ENCODE measurements at places on chromosomes 7 and 10. TPM values are rescaled to one million over a fixed set of nuclear protein-coding genes. Genes with fewer than 3 reads are reported as not detected.

GRCh38 chr7:26096136-26096535 lies 55.9 kb upstream of the NFE2L3 start:
- no peaks in the 10 kb centered on the region for H3K36me3 ChIP-seq
- no peak for DNase-seq
- H3K27me3 ChIP-seq: no peaks in the 10 kb centered on the region
- H3K4me1 ChIP-seq: peaks cover 8% of the 10 kb centered on the region
- no peak overlapping the region for H3K4me3 ChIP-seq

- no peaks in the 10 kb centered on the region for H3K4me1 ChIP-seq
- H3K27me3 ChIP-seq: peaks cover 3% of the 10 kb centered on the region
- no peaks in the 10 kb centered on the region for H3K36me3 ChIP-seq
- H3K27ac ChIP-seq: no peak overlapping the region
- no peak overlapping the region for H3K4me3 ChIP-seq
These were observed 270.4 kb downstream of the RELN start for GRCh38 chr7:103719070-103719469.

GRCh38 chr10:110883924-110884323 lies 12.2 kb downstream of the PDCD4 start:
- peaks cover 2% of the 10 kb centered on the region for H3K36me3 ChIP-seq
- no peaks in the 10 kb centered on the region for H3K27me3 ChIP-seq
- H3K27ac ChIP-seq: no peak overlapping the region
- DNase-seq: no peak
- peaks cover 6% of the 10 kb centered on the region for H3K4me1 ChIP-seq
- no peak overlapping the region for H3K4me3 ChIP-seq

DNA sequence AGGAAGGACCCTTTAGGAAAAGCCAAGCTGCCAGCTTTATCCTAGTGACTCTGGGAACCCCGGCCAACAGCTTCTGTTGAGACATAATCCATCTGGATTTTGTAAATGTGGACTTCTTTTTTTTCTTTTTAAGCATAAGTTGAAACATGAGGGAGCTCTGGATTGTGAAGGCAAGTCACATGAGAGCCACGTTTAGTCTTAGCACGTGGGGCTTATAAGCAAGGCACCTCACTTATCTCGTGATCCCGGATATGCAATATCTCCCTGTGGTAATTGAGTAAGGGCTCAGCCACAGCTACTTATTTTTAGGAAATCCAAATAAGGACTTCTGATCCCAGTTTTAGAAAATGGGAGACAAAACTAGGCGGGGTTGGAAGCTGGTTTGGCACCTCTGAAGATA lies 111.2 kb upstream of the PTN start:
- H3K36me3 ChIP-seq: no peaks in the 10 kb centered on the region
- H3K27me3 ChIP-seq: no peaks in the 10 kb centered on the region
- no peak overlapping the region for H3K27ac ChIP-seq
- no peak overlapping the region for H3K4me3 ChIP-seq
- no peaks in the 10 kb centered on the region for H3K4me1 ChIP-seq

- H3K27me3 ChIP-seq: no peaks in the 10 kb centered on the region
- no peaks in the 10 kb centered on the region for H3K36me3 ChIP-seq
- H3K4me1 ChIP-seq: no peaks in the 10 kb centered on the region
- no peak overlapping the region for H3K27ac ChIP-seq
- no peak overlapping the region for H3K4me3 ChIP-seq
These were observed 113.0 kb downstream of the DOCK1 start for GRCh38 chr10:127018298-127018650.

The LMOD2 gene
- not detected for total RNA-seq

The PCLO gene
- total RNA-seq: 0.03 TPM

The PLXDC2 gene
- 0.31 TPM for total RNA-seq

GRCh38 chr10:79387974-79388850 lies 40.9 kb downstream of the PPIF start:
- no peaks in the 10 kb centered on the region for H3K36me3 ChIP-seq
- no peak overlapping the region for H3K4me3 ChIP-seq
- no peak overlapping the region for H3K27ac ChIP-seq
- no peak for DNase-seq
- peaks cover 6% of the 10 kb centered on the region for H3K4me1 ChIP-seq

The C10orf105 gene
- 0.03 TPM for total RNA-seq

DNA sequence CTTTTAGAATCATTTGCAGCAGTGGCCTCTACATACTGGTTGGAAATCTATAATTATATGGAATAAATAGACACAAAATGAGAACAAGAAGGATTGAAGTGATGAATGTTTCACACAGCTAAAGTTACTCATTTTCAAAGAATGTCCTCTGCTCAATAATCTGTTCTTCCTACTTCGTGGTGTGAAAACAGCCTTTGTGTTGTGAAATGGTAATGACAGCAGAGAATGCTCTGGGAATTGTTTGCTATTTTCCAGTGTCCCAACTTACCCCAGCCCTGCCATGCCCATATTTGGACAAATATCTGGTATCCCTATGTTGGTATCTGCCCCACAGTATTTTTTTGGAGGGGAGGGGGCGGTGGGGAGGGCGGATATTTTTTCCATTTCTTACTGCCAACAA lies 130.4 kb downstream of the GLI3 start:
- H3K36me3 ChIP-seq: no peaks in the 10 kb centered on the region
- no peaks in the 10 kb centered on the region for H3K27me3 ChIP-seq
- DNase-seq: no peak
- no peaks in the 10 kb centered on the region for H3K4me1 ChIP-seq
- no peak overlapping the region for H3K27ac ChIP-seq

GRCh38 chr10:48549236-48549635 lies 55.6 kb downstream of the ARHGAP22 start:
- no peaks in the 10 kb centered on the region for H3K27me3 ChIP-seq
- H3K27ac ChIP-seq: no peak overlapping the region

The CPXM2 gene
- 0.67 TPM for total RNA-seq

GRCh38 chr10:4254101-4254994 lies 469.3 kb upstream of the KLF6 start:
- no peaks in the 10 kb centered on the region for H3K4me1 ChIP-seq
- H3K4me3 ChIP-seq: no peak overlapping the region
- DNase-seq: no peak
- no peaks in the 10 kb centered on the region for H3K36me3 ChIP-seq

DNA sequence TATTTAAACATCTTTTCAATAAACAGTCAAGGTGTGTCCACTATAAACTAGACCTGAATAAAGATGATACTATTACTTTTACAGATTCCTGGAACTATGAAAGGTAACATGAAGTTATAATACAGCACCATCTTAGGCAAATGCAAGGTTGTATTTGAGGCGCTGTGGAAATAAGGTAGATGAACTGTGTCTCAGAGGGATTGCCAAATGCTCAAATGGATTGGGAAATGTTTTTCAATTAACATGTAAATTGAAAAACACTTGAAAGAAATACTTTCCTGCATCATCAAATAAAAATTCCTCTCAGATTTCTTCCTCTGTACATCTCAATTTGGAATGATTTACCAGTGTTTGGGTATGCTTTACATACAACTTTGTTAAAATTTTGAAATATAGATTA lies 139.4 kb downstream of the DKK1 start:
- H3K27me3 ChIP-seq: no peaks in the 10 kb centered on the region
- no peaks in the 10 kb centered on the region for H3K36me3 ChIP-seq
- no peak for DNase-seq
- no peaks in the 10 kb centered on the region for H3K4me1 ChIP-seq

The SHOC2 gene
- 50.7 TPM for total RNA-seq

- DNase-seq: no peak
- H3K27ac ChIP-seq: peak overlapping the region; percentile 64
- no peaks in the 10 kb centered on the region for H3K27me3 ChIP-seq
- peaks cover 2% of the 10 kb centered on the region for H3K36me3 ChIP-seq
These were observed 16.8 kb downstream of the MACC1 start for GRCh38 chr7:20200361-20200760.

- H3K36me3 ChIP-seq: no peaks in the 10 kb centered on the region
- no peak overlapping the region for H3K4me3 ChIP-seq
- H3K4me1 ChIP-seq: no peaks in the 10 kb centered on the region
- H3K27ac ChIP-seq: no peak overlapping the region
These were observed 106.2 kb upstream of the AGK start for GRCh38 chr7:141444961-141445360.

The TMEM72 gene
- not detected for total RNA-seq

DNA sequence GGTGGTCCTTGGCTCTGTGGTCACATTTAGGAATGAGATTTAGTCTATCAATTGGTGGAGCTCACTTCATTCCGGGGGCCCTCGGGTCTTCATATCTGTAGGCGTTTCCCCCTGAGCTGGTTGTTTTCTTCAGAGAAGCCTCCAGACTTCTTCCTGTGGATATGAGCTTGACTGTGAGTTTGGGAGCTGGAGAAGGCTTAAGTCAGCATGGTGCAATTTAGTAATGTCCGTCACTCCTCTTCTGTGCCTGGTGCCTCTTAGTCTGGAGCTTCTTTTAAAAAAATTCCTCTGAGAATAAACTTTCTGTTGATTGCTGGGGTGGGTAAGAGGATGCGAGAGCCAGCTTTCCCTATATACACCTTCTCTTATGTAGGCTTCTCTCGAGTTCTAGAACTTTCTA lies 40.2 kb downstream of the HECW1 start:
- no peaks in the 10 kb centered on the region for H3K4me1 ChIP-seq
- no peak overlapping the region for H3K27ac ChIP-seq
- DNase-seq: no peak
- H3K36me3 ChIP-seq: no peaks in the 10 kb centered on the region
- H3K27me3 ChIP-seq: no peaks in the 10 kb centered on the region
- H3K4me3 ChIP-seq: no peak overlapping the region

The SRRM3 gene
- 0.15 TPM for total RNA-seq

DNA sequence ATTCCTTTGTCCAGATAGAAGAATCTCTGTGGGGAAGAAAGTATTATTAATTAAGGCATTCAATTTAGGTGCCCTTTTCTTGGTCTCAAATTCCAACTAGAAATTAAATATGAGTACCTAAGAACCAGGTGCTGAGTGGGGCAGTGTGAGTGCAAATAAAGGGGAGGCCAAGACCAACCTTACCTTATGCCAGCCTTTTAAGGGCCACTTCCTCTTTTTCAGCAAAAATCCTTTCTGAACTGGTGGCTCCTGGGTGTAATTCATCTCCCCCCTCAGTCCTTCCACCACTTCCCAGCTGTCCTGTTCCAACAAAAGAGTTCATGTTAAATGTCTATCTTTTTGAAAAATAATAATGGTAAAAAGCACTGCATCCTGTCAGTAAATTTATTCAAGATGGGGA lies 108.2 kb downstream of the OSBPL3 start:
- peaks cover 3% of the 10 kb centered on the region for H3K36me3 ChIP-seq
- H3K4me1 ChIP-seq: peaks cover 14% of the 10 kb centered on the region
- DNase-seq: no peak
- no peak overlapping the region for H3K4me3 ChIP-seq
- H3K27me3 ChIP-seq: no peaks in the 10 kb centered on the region

- no peak for DNase-seq
- H3K36me3 ChIP-seq: no peaks in the 10 kb centered on the region
- no peak overlapping the region for H3K4me3 ChIP-seq
- H3K27ac ChIP-seq: no peak overlapping the region
- no peaks in the 10 kb centered on the region for H3K27me3 ChIP-seq
These were observed 129.6 kb downstream of the CNOT4 start for GRCh38 chr7:135380351-135380750.

Data from GM12878 (cell line).